Epithelial cell of umbilical artery (primary cell): ENCODE measurements at places on chromosomes 1 and 21. TPM values are rescaled to one million over a fixed set of nuclear protein-coding genes. Genes with fewer than 3 reads are reported as not detected.

Gene ASCL5
- total RNA-seq: not detected in 2 replicates

Gene TMEM269
- not detected in 2 replicates for total RNA-seq

Gene L1TD1
- total RNA-seq: not detected in 2 replicates

Gene C1orf87
- total RNA-seq: not detected in 2 replicates

Gene SLC45A1
- total RNA-seq: 0.65 and 0.76 TPM in 2 replicates

Gene DSTYK
- 9.7 and 16.1 TPM in 2 replicates for total RNA-seq

Gene FAM151A
- total RNA-seq: not detected in 2 replicates

Gene PI4KB
- 29.2 and 37.8 TPM in 2 replicates for total RNA-seq

Gene MMEL1
- 1.5 and 3.9 TPM in 2 replicates for total RNA-seq

Gene KLHDC9
- total RNA-seq: 0.65 and 2.9 TPM in 2 replicates

Gene FCGR3A
- not detected in 2 replicates for total RNA-seq

Gene C1QTNF12
- 0.32 and 0.76 TPM in 2 replicates for total RNA-seq

Gene PRRX1
- 0.32 and 6.8 TPM in 2 replicates for total RNA-seq

Gene LCE1E
- total RNA-seq: not detected in 2 replicates

Gene RXRG
- total RNA-seq: not detected in 2 replicates

Gene S100A7A
- not detected in 2 replicates for total RNA-seq

Gene GPR137B
- 4.0 and 6.8 TPM in 2 replicates for total RNA-seq

Gene TAF13
- 79.6 and 140 TPM in 2 replicates for total RNA-seq

Gene SH3D21
- total RNA-seq: 0.91 and 0.97 TPM in 2 replicates

Gene PODN
- total RNA-seq: 0.30 and 0.65 TPM in 2 replicates

Gene KRTAP7-1
- total RNA-seq: not detected in 2 replicates

Gene SV2A
- total RNA-seq: 2.3 and 4.9 TPM in 2 replicates

Gene EVA1B
- total RNA-seq: 170 and 275 TPM in 2 replicates

Gene LCE3E
- total RNA-seq: not detected in 2 replicates

Gene GBP7
- not detected in 2 replicates for total RNA-seq

Gene RHBDL2
- 0.15 TPM in 1 of 2 replicates, not detected in the other for total RNA-seq

Gene NEK7
- total RNA-seq: 123 and 245 TPM in 2 replicates
